ENCODE measurements at places on chromosomes 2 and 18.

- peak; percentile 43 for DNase-seq
Measured at GRCh38 chr2:218396688-218397462, 2.8 kb upstream of the CTDSP1 start.

GRCh38 chr2:234467289-234467688 lies 29.6 kb downstream of the ARL4C start:
- DNase-seq, result no peak

DNA sequence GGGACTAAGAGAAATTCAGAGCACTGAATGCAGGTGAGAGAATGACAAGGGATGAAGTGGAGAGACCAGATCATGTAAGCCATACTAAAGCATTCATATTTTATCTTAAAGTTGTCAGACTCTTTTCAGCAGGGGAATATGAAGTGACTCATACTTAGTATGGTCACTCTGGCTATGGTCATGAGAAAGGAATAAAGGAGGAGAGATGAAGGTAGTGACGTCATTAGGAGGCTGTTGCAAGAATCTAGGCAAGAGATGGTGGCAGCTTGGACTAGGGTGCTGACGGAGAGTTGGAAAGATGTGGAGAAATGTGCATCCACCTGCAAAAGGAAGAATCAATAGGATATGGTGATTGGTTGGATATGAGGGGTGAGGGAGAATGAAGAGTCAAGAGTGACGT lies 203.2 kb upstream of the ACVR2A start:
- no peak for DNase-seq

- DNase-seq, result no peak
Measured at GRCh38 chr2:11042841-11043240, 112.4 kb upstream of the SLC66A3 start.

GRCh38 chr2:29195796-29196195 lies 80.6 kb downstream of the CLIP4 start:
- no peak for DNase-seq

DNA sequence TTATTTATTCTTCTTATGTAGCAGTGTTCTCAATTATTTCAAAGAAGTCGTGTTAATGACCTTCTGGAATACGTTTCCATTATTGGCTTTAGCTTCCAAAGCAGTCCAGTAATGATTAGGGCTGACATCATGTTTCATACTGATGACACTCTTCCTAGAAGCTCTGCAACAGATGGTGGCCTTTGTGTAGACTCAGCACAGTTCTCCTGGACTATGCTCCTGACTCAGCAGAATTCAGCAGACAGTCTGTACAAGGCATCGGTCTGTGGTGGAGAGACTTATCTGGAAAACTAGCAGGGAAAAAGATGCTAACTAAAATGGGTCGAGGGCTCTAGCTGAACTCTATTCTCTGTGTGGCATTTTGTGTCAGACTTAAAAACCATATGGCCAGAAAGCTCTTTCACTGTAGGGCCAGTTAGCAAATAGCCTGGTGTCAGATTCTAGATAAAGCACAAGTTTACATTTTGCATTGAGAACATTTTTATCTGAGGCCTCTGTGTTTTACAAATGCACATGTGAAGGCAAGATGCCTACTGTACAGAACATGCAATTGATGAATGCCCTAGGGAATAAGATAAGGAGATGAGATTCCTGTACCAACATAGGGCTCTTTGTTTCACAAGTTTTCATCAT lies 35.1 kb downstream of the GULP1 start:
- no peak for DNase-seq

DNA sequence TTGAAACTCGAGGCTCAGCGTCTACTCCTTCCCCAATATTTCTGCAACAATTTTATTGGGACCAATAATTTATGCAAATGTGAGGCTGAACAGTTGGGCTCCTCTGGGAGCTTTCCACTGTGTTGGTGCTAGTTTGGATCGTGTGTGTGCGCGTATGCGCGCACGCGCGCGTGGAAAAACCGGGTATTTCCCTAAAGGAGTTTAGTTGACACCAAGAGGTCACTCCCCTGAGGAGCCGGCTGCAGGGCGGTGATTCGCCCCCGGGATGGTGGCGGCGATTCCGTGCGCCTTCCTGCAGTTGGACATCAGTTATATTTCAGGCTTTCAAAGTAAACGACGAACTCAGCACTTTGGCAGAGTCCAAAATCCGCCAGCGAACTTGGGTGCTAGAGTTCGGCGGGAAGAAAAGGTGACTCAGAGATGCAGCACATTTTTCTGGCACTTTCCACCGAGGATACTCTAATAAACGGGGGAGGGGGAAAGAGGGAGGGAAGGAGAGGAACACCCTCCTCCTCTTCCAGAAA lies 186.5 kb upstream of the FANCL start:
- DNase-seq, result peak; percentile 78

GRCh38 chr2:3349211-3349693 lies 28.4 kb downstream of the EIPR1 start:
- DNase-seq, result peak; percentile 68

DNA sequence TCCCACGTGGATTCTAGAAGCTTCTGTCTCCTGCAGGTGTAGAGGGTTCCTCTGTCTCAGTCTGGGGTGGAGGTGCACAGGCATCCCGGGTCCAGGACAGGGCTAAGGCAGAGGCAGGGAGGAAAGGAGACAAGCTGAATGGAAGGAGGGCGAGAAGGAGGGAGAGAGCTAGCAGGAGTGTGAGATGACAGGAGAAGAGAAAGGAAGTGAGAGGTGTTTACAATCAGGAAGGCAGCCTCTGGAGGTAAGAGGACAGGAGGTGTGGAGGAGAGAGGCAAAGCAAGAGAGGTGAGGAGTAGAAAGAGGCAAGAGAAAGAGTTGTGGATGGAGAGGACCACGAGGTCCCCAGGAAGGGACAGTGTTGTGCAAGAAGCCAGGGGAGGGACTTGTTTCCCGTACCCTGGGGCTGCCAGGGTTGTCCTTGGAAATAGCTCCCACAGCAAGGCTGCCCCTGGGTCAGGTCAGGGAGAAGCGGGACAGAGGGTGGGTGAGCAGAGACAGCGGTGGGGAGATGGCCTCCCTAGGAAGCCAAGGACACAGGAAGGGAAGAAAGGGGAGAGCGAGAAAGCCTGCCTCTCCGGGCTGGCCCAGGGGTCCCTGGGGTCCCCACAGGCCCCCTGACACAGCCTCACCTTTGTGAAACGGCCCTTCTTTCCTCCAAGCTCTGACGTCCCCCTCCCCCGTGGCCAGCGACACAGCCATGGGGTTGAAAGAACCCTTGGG lies 136.9 kb downstream of the CYP26B1 start:
- DNase-seq, result peak; percentile 1

DNA sequence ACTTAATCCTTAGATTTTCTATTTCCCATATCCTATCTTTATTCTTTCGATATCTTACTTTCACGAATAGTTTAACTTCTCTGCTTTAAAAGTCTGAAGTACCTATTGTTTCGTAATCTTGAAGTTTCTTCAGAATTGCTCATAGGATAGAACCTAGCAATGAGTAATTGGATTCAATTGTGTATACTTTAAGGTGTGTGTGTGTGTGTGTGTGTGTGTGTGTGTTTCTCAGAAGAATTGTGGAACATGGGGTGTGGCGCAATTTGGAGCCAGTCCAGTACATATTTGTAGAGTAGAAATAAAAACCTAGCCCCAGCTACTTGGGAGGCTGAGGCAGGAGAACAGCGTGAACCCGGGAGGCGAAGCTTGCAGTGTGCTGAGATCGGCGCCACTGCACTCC lies 897.6 kb downstream of the BCL11A start:
- DNase-seq, result no peak

GRCh38 chr2:62309465-62310091 lies 113.7 kb downstream of the B3GNT2 start:
- no peak for DNase-seq

- DNase-seq, result no peak
Measured at GRCh38 chr2:113157118-113157896, 16.5 kb upstream of the PSD4 start.

DNA sequence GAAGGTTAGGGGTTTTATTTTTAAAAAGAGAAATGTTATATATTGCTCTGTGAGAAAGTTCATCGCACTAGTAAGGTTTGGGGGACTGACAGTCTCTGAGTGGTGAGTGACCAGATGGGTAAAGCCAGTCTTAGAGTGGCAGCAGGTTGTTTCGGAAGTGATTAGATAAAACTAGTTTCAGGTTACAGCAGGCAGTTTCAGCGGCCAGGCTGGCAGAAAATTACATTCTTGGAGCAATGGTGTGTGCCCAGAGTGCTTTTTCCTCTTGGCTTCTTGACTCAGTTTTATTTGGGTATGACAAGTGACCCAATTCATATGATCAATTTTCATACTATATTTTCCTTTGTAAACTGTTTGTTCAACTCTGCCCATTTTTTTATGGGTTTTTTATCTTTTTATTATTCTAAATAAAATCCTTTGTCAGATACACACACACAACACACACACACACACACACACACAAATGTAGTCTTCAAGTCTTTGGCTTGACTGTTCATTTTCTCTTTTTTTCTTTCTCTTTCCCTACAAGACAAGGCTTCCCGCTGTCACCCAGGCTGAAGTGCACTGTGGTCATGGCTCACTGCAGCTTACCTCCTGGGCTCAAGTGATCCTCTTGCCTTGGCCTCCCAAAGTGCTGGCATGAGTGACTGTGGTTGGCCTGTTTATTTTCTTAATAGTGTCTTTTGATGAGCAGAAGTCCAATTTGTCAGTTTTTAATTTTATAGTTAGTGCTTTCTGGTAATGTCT lies 30.9 kb downstream of the RALBP1 start:
- no peak for DNase-seq

GRCh38 chr2:162037886-162038285 lies 36.1 kb downstream of the DPP4 start:
- DNase-seq, result no peak

GRCh38 chr2:70510313-70510712 lies 43.3 kb downstream of the TGFA start:
- DNase-seq, result no peak

- DNase-seq, result no peak
Measured at GRCh38 chr2:44242904-44243303, 32.4 kb upstream of the SLC3A1 start.

- no peak for DNase-seq
Measured at GRCh38 chr2:23381084-23381483, 3.9 kb upstream of the KLHL29 start.

DNA sequence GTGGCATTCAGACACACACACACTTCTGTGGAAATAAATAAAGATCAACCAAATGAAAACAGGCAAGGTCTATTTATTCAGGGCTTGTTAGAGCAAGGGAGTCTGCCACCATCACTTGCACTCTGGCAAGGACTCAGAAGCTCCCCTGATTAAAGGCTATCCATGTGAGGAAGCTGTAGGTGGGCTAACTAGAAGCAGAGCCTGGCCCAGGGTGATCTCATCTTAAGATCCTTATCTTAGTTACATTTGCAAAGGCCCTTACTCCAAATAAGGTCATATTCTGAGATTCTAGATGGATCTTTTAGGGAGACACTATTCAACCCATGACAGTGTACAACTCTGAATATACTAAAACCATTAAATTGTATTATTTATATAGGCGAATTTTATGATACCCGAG lies 190.0 kb upstream of the SRD5A2 start:
- DNase-seq, result no peak

GRCh38 chr18:74392323-74392722 lies 64.8 kb downstream of the DIPK1C start:
- no peak for DNase-seq

DNA sequence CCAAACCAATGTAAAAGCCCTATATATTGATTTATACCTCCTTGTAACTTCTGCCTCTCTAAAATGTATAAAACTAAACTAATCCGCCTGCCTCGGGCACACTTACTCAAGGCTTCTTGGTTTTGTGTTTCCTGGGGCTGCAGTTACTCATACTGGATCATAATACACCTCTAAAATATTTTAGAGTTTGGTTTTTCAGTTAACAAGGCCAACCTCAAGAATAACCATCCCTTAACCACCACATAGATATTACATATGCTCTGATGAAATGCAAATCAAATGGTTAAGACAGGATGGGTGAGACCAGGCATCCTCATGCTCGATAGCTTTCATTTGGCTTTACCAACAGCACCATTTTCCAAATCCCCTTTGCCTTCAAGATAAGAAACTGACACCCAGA lies 46.4 kb downstream of the UXS1 start:
- no peak for DNase-seq

DNA sequence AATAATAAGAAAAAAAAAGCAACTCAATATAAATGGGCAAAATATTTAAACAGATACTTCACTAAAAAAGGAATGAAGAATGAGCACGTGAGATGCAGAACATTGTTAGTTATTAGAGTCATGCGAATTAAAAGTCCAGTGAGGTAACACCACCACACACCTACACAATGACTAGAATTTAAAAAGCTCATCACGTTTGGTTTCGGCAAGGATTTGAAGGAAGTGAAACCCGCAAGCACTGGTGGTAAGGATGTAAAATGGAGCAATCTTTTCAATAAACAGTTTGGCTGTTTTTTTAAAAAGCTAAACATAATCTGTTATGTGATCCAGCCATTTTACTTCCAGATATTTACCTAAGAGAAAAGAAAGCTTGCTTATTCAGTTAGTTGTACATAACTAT lies 1181.6 kb upstream of the CELF4 start:
- no peak for DNase-seq

DNA sequence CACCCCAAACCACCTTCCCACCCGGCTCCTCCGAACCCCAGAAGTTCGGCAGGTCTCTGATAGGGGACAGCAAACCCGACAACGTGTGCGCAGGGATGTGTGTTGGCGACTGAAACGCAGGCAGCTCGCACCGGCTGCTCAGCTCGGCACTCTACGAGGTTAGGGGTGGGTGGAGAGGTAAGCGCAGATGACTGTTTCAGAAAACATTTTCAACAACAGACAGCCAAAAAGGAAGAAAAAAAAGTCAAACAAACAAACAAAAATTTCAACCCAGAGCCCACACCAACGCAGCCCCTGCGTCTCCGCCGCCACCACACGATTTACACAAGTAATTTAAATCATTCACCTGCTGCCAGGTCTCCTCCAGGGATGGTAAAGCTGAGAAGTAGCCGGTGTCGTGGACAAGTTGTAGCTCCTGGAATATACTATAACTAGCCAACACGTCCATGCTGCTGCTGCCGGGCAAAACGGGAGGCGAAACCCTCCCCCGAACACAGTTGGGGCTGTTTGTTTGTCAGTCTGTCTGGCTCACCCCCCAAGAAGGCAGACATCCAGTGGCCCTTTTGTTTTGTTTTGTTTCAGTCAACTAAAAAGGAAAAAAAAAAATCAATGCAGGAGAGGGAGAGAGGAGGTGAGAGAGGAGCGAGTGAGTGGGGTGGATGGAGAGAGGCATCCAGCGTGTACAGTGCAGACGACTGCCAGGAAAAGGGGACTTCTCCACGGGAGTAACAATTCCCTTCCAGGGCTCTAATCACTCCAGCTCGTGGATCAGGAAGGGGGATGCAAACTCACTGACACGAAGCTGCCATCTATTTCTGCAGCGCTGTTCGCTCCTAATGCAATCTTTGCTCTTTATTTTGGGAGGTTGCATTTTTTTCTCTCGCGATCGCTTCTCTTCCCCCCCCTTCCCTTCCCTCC lies at the start of gene KLF7:
Gene KLF7 (minus strand): TSS at position 828 of the 918 bp plus-strand sequence. CDS start 380 bp downstream, at position 448.
- peak; percentile 69 for DNase-seq

- no peak for DNase-seq
Measured at GRCh38 chr2:222943820-222944219, 83.0 kb downstream of the ACSL3 start.

DNA sequence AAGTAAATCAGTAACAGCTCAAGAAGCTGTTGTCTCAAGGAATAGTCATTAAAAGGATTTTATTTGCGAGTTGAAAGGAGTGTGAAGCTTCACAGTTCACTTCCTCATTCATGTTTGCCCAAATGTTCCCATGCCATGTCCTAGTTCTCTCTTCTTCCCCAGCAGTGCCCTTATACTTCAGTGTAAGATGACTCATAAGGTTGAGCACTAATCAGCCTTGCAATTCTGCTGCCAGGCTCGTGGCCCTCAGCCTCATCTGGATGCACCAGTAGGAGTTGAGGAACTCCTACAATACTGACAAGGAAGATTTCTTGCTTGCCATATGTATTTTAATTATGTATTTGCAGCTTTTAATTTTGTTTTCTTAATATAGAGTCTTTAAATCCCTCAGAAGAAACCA lies 1980.4 kb downstream of the SUCLG1 start:
- no peak for DNase-seq
